ENCODE measurements at places on chromosomes 2 and 18.

DNA sequence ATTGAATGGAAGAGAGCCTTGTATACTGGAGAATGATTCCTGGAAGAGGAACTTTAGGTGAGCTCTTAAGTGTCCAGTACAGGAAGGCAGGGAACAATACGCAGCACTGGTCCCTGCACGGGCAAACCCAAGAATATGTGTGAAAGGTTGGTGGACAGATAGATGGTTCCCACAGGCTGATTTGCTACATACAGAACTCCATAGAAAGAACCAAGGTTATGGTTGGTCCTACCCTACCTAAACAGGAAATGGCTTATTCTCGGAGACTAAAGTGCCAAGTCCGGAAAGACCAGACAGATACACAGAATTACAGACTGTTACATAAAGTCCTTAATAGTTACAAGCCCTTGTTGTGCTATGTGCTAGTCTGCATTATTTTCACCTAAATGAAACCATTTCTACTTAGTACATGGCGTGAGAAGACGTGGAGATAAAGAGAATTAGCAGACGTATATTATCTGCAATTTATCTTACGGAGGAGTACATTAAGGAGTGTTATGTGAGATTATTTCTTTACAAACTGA is 1.2 kb downstream of the REV1 start:
- peak; percentile 19 for DNase-seq

DNA sequence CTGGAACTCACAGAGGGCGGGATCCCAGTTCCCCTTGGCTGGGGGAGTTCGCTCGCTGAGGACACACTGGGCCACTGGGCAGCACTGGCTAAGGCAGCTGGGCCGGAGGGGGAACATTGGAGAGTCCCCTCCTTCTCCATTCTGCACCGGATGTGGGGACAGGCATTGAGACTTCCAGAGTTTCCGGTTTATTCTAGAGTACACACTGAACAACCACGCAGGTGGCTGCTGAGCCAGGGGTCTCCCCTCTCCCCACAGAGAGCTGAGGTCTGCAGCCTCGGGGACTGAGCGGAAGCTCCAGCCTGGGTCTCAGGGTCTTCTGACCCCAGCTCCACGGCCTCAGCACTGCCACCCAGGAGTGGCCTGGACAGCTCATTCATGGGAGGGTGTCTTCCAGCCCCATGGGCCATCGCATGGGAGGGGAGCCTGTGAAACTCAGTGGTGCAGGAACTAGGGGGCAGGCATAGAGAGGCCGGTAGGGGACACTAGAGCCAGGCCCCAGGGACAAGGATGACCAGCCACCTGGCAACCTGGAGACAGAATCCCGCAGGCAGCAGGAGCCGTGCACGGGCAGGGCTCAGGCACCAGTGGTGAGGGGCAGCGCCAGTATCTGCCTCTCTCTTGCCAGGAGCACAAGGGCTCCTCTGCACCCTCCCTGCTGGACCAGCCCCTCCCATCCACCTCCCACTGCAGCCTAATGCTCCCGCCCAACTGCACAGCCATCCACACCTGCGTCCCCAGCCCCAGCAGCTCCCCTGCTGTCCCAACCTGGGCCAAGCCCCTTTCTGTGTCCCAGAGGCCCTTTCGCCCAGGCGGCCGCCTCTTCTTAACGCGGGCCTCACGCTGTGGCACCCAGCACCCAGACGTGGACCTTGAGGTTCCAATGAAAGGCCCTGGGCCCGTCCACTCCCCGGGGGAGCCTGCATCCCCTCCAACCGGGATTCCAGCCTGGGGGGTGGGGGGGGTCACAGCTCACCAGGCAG is 45.1 kb upstream of the GPC1 start:
- DNase-seq = no peak

DNA sequence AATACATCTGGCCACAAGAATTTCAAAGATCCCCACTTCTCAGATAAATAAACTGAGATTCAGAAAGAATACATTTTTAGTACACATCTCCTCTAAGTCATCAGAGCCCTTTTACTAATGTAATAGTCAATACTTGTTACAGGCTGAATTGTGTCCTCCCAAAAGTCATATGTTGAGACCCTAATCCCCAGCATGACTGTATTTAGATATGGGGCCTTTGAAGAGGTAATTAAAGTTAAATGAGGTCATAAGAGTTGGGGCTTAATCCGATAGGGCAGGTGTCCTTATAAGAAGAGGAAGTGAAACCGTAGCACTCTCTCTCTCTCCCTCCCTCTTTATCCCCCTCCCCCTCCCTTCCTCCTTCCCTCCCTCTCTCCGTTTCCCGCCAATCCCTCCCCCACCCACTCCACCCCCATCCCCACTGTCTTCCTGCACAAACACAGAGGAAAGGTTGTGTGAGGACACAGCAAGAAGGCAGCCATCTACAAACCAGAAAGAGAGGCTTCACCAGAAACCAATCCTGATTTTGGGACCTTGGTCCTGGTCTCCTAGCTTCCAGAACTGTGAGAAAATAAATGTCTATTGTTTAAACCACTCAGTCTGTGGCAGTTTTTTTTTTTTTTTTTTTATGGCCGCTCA is 66.6 kb upstream of the ZNF397 start:
- DNase-seq = no peak

DNA sequence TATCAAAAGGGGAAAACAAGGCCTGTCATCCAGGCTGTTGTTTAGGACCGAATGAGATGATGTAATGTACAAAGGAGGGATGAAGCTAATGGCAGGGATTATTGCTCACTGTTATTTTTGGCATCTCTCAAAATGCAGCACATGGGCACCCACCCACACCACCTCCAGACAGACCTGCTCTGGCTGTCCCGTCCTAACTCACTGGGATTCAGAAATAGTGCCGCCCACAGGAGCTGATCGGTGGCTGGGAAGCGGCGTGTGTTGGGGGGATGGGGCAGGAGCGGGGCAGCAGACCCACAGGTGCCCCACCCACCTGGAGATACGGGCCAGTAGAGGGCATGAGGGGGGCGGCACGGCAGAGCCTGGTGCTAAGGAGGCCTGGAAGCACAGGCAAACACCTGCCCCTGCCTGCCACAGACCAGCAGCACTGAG is 52.2 kb downstream of the CRACDL start:
- DNase-seq = no peak

DNA sequence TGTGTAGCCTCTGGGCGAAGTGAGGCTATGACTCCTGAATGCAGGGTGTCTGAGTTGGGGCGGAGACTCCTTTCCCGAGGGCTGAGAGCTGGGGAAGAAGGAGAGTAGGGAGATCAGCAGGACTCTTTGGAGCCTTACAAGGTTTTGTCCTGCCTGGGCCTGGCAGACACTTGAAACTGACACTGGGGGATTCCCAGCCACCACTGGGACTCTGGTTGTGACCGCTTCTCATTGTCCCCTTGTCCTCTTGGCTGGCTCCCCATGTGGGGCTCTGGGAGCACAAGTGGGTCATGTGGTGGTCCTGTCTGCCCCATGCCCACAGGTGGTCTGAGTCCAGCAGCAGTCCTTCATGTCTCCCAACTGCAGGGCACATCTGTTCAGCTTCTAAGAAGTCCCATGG is 78.2 kb upstream of the MGAT4A start:
- no peak for DNase-seq

- no peak for DNase-seq
These were observed 100.9 kb upstream of the SETBP1 start for GRCh38 chr18:44579745-44580144.

DNA sequence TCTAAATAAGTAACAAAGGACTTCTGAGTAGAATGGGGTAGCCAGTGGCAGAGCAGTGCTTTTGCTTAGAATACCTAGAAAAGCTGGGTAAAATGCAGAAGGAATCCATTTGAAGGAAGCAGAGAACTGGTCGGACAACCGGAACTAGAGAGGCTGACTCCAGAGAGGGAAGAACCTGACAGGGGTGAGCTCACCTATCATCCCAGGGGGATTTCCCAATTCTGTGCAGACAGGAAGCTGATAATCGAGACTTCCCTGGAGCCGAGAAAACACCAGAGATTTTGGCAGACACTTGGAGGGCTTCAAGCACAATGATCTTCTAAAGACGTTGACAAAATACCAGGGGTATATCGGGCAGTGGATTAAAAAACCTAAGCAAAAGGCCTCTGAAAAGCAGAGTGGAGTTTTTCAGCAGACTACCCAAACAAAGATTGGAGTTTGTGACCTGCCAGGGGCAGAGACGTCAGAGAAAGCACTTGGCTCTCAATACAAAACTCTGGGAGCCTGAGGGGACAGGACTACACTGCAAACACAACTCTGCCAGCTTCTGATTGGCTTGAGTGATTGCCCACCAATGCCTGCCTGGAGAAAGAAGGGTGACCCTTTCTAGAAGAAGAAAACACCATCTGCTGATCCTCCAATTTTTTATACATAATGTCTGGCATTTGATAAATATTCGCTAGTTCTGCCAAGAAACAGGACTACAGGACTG is 67.5 kb upstream of the TTN start:
- no peak for DNase-seq

Data from HAP-1 (cell line).